ENCODE measurements at places on chromosomes 12 and 14. TPM values are rescaled to one million over a fixed set of nuclear protein-coding genes. Genes with fewer than 3 reads are reported as not detected.

DNA sequence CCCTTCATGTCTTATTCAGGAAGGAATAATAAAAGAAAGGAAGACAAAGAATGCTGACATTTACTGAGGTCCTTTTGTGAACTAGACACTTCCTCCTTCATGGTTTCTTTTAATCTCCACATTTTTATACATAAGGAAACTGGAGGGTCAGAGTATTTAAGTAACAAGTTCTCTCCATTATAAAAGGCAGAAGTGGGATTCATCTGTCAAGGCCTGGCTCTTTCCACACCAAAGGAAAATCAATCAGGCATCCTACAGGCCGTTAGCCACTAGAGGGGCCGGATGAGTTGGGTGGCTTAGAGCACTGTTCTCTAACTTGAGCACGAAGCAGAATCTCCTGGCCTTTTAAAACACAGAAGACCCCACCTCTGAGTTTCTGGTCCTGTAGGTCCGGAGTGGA, 36.8 kb upstream of the NINJ2 start:
- H3K36me3 ChIP-seq, result no peaks in the 10 kb centered on the region
- no peak for DNase-seq

- no peak for DNase-seq
- H3K27me3 ChIP-seq, result peaks cover 94% of the 10 kb centered on the region
- no peaks in the 10 kb centered on the region for H3K36me3 ChIP-seq
Observed at GRCh38 chr12:53990311-53991076, 5.5 kb downstream of the HOXC10 start.

POLE2 gene
- total RNA-seq, result 4.5 TPM

GRCh38 chr12:130795906-130796305, 43.1 kb downstream of the STX2 start:
- H3K36me3 ChIP-seq, result peaks cover 8% of the 10 kb centered on the region
- H3K27me3 ChIP-seq, result no peaks in the 10 kb centered on the region
- no peak overlapping the region for H3K4me3 ChIP-seq
- no peak overlapping the region for H3K27ac ChIP-seq

TMEM132C gene
- total RNA-seq, result under 0.01 TPM

HSPA2 gene
- 9.9 TPM for total RNA-seq

All from fibroblast of lung (primary cell).